ENCODE measurements at places on chromosomes 2 and 18.
A peak's percentile ranks its signal among the peaks of the same experiment; 100 is the strongest.

- no peak for DNase-seq
These were observed 49.3 kb downstream of the PTRHD1 start for GRCh38 chr2:24743924-24744323.

GRCh38 chr2:9778012-9778411 lies 65.3 kb upstream of the TAF1B start:
- no peak for DNase-seq

- no peak for DNase-seq
These were observed 82.0 kb downstream of the LIMS1 start for GRCh38 chr2:108616318-108616717.

DNA sequence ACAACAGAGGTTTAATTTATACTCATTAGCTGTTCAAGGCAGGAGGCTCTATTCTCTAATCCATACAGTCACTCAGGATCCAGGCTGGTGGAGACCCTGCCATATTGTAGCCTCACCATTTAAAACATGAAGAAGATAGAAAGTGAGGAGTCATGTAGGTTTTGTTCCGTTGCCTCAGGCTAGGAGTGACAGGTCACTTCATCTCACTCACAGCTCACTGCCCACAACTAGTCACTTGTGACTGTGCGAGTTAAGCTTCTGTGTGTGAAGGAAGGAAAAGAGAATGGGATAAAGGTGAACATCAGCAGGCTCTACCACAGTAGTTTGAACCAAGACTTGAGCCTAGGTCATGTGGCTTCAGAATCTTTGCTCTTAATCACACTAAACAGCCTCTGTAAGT lies 9.0 kb upstream of the IGFBP2 start:
- DNase-seq, result no peak

DNA sequence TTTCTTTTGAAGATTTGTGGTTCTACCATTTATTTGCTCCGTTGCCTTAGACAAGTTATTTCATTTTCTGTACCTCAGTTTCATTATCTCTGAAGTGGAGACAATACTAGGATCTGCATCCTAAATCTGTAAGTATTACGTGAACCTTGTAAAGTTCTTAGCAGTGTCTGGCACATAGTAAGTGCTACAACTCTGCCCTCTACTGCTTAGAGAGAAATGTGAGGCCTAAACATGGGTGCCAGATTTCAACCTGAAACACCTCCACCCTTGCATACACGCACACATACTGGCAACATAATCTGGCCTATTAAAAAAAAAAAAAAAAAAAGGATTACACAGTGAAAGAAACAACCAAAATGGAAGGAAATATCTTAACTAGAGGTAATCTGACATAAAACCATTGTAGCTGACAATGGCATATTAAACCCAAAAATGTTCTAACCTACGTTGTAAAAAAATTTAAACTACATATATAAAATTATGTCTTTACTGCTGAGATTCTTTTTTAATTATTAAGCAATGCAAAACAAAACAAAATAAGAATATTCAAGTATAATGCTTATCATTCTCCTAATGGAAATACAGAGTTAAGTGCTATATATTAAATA lies 132.6 kb downstream of the MAP2 start:
- DNase-seq, result peak; percentile 16

- no peak for DNase-seq
These were observed 73.3 kb downstream of the KCNG2 start for GRCh38 chr18:79871026-79871390.

DNA sequence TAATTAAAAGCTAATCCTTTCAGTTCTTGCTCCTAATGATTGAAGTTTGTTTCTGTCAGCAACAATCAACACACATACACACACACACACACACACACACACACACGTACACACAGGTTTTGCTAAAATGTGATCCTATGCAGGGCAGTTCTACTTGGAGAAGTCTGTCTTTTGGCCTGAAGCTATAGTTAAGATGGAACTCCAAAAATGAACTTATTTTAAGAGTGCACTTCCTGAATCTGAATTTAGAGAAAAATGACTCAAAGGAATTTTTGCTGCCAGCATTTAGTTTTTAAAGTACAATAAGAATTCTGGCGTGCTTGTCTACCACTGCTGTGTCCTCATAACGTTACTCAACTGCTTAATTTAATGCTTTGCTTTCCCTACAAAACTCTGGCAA lies 6.6 kb downstream of the GALNT5 start:
- DNase-seq, result peak; percentile 55

GRCh38 chr2:181183878-181184542 lies 203.6 kb downstream of the UBE2E3 start:
- no peak for DNase-seq

- peak; percentile 33 for DNase-seq
These were observed 1.3 kb downstream of the ZNF521 start for GRCh38 chr18:25350489-25351251.

DNA sequence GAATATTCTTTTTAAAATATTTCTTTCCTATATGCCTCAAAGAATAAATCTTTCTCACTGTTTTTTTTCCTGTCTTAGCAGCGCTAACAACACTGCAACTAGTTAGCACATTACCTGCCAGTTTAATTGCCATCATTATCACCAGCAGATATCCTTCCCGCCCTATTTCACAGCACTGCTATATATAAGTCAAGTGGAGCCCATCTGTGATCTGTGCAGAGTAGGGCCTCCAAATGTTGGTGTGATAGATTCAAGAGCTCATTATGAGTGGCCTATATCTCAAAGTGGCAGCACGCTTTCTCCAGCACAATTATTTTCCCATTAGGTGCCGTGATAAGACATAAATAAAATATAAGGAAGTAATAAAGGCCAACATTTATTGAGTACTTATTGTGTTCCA lies 19.8 kb upstream of the RGPD4 start:
- DNase-seq, result no peak

DNA sequence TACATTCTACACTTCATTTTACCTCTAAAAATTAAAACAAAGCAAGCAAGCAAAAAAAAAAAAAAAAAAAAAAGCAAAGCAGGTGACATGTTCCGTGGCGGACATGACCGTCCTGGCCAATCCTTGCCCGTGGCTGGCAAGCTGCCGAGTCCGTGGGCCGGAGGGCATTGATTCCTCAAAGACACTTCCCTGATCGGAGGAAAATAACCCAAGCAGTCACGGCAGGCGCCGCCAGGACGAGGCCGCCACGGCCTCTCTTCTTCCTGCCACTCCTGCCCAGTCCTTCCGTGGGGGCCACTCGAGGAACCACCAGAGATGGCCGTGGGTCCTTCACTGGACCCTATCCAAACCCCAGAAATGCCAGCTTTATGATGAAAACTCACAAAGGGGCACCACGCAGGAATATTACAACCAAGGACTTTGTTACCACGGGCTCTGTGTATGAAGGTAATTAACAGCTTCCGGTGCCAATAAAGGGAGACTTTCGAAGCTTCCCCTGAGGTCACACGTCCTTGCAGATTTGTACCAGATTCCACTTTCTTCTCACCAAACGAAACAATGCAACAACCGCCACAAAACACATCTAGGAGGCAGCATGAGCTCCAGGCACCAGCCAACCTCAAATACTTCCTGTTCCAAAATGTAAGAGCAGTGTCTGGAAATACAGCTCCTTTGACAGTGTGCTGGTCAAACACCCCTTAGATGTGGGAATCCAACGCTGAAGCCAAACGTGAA lies 170.3 kb downstream of the HDAC4 start:
- no peak for DNase-seq

- DNase-seq, result no peak
These were observed 299.0 kb downstream of the NDUFA10 start for GRCh38 chr2:239726091-239726591.

DNA sequence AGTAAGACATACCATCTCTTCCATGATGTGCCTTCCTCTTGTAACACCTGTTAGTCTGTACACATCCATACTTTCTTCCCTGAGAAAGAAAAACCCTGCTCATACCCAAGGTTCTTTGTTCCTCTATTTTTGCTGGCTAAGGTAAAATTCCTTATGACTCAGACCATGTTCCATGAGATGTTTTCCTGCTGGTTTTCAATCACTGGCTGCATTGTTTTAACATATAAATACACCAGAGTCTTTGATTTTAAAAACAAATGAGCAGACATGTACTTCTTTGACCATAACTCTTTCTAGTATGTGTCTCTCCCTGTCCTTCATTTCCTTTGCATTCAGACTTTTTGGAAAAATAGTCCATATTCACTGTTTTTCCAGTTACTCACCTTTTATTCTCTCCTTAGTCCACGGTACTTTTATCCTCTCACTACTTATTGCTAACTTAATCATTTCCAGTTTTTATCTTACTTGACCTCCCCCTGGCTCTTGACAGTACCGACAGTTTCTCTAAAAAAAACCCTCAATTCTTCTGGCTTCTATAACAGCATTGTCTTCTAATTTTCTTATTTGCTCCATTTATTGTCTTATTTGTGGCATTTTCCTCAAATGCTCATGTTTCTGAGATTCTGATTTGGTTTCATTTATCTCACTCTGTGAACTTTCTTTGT lies 4.3 kb downstream of the VAPA start:
- DNase-seq, result no peak

GRCh38 chr2:11481789-11482472 lies 16.0 kb upstream of the E2F6 start:
- DNase-seq, result no peak

- no peak for DNase-seq
These were observed 38.2 kb downstream of the KCMF1 start for GRCh38 chr2:85009019-85009618.

- DNase-seq, result no peak
These were observed 921 bp downstream of the RPE start for GRCh38 chr2:210003359-210003758.

- no peak for DNase-seq
These were observed 36.1 kb upstream of the SCYGR1 start for GRCh38 chr2:227423656-227424499.

GRCh38 chr2:185179743-185180142 lies 558.9 kb upstream of the FSIP2 start:
- no peak for DNase-seq

- DNase-seq, result no peak
These were observed 344.6 kb downstream of the KCNJ3 start for GRCh38 chr2:155043097-155043496.

DNA sequence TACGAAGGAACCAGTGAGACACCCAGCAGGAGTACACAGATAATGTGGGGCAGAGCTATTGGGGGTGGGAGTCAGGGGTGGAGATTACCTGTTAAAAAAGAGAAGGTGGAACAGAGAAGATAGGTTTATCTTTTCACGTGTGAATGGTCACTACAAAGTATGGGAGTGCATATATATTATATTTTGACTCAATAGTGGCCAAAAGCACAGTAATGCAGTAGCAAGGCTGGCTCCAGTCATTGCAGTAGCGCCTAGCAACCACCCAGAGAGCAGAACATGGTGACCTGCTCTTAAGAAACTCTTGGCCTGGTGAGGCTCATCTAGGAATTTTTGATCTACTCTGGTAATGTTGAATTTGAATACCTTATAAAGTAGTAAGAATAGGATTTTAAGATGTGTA lies 1.0 kb downstream of the IMPACT start:
- DNase-seq, result no peak

DNA sequence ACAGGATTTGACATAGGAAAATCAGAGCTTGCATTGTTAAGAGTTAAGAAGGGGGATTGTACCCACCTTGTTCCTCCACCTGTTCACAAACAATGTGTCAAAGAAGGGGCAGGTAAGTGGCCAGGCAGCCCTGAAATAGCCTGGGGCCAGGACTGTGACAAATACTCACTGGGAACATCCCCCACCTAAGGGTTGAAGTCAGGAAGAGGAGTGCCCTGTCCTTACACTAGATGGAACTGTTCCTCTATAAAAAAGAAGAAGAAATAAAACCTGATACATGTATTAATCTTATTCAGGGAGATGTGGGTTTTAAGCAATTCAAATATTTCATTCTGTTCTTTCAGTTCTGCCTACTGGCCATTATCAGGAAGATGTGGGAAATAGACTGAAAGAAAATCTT lies 41.9 kb downstream of the TACR1 start:
- no peak for DNase-seq

DNA sequence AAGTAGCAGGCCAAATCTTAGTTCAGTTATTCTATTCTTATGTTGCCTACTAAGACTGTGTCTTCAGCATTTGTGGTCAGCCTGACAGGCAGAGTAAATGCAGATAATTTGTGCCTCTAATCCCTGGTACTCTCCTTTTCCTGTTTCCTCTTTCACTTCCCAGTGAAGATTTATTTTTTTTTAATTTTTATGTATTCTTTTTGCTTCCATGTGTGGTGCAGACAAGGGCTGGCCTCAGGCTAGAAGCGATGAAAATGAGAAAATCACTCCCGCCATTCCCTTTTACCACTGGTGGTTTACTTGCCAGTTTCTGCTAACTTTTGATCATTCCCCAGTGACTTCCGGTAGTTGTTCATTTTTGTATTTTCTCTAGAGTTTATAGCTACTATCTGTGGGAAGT lies 30.9 kb downstream of the DSEL start:
- no peak for DNase-seq

GRCh38 chr2:239048736-239049135 lies 200.9 kb downstream of the TWIST2 start:
- DNase-seq, result no peak

DNA sequence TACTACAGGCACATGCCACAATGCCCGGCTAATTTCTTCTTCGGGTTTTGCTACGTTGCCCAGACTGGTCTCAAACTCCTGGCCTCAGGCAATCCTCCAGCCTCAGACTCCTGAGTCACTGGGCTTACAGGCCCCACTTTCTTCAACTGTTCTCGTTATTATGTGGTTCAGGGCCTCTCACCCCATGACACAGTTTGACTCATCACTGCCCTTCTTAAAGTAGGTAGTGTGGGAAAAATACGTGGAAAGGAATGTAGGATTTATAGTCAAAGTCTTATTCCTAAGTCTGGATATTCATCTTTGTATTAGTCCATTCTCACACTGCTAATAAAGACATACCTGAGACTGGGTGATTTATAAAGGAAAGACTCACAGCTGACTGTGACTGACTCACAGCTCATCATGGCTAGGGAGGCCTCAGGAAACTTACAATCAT lies 19.4 kb downstream of the CENPA start:
- peak; percentile 79 for DNase-seq

- no peak for DNase-seq
These were observed 51.6 kb upstream of the FMNL2 start for GRCh38 chr2:152283392-152283791.
